ENCODE measurements at places on chromosomes 6 and 20.

GRCh38 chr6:16343593-16343992 lies 105.2 kb downstream of the GMPR start:
- DNase-seq: no peak

DNA sequence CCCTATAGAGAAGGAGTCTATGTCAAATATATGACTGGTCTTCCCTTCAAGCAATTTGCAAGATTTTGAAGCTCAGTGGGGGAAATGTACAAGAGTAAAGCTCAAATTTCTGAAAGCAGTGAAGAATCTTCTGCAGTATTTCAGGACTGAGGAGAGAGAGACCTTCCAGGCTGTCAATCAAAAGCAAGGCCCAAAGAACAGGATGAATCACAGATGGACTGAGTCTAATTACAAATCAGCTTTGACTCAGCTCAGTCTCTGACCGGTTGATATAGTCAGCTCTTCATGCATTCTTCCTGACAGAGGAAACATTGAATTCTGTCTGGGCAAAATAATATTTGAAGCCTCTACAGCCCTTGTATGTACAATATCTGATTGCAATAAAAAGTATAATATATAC lies 7.7 kb upstream of the HTR1B start:
- no peak for DNase-seq

DNA sequence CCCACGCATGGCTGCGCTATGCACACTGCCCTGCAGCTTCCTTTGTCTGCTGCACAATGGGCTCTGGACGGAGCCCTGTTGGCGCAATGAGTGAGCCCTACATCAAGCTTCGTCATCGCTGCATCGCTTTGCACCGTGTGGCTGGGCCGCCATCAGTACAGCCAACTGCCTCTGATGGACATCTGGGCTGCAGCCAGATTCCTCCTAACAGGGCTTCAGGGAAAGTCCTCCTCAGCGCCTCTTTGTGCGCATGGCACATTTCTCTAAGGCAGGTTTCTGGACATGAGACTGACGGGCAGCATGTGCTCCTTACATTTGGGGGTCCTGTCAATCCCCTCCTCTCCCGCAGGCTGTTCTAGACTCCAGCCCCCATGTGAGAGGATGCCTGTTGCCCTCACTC lies 29.7 kb upstream of the ANGPT4 start:
- DNase-seq: no peak

DNA sequence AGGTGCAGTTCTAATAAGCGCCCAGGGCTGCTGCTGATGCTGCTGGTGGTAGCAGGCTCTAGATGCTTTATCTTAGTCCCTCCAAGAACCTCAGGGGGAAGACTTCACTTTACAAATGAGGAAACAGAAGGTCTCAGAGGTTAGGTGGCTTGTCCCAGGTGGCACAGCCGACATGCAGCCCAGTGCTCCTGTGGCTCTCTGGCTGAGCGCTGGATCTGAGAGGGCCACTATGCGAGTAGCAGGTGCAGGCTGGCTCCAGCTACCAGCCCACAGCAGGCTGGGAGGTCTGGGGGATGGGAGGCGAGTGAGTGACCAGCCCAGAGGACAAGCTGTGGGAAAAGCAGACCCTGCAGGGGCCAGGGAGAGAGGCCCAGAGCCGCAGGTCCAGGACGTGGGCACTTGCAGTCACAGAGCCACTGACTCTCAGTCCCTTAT lies 90.9 kb downstream of the PRND start:
- DNase-seq: no peak

- no peak for DNase-seq
These were observed 23.5 kb downstream of the STX7 start for GRCh38 chr6:132489376-132489775.

DNA sequence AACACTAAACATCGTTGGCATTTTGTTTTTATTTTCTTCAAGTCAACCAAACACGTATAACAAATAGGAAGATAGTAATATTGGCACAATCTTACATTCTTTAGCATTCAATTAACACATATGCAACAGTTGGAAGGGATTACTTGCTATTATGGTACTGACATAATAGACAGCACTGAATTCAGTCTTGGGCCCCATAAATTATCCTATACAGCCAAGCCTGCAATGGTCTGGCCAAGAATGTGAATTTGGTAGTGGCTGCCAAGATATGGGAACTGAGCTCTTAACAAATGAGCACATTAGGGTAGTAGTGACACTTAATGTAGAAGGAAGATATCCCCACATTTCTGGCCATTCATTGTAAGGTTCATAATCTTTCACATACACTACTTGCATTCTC lies 44.8 kb upstream of the ARHGAP18 start:
- DNase-seq: peak; percentile 27

- DNase-seq: no peak
These were observed 80.6 kb upstream of the PROKR2 start for GRCh38 chr20:5397393-5397792.

DNA sequence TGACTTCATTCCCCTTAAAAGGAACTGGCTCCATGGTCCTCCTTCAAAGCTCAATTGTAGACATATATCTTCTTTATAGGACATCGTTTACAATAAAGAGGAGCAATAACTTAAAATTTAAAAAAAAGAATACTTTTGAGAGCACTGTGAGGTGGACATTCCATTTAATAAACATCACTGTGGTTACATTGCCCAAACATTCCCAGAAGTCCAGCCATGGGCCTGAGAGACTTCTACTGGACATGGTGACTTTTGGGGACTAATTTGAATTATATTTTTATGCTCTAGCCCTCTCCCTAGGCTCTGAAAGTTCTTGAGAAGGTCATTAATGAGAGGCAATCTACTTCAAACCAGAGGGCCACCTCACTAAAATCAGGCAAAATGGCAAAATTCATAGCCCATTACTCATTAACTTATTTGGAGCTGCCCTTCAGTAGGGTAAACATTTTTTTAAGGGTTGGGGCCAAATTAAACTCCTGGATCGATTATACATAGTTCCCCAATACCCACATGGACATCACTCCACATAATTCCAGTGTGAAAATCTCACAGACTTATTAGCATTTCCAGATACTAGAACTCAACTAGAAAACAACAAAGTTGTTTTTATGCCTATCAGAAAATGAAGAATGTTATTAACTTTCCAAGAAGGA lies 17.1 kb downstream of the ISM1 start:
- DNase-seq: no peak

GRCh38 chr6:105300090-105300489 lies 102.8 kb downstream of the PREP start:
- no peak for DNase-seq

DNA sequence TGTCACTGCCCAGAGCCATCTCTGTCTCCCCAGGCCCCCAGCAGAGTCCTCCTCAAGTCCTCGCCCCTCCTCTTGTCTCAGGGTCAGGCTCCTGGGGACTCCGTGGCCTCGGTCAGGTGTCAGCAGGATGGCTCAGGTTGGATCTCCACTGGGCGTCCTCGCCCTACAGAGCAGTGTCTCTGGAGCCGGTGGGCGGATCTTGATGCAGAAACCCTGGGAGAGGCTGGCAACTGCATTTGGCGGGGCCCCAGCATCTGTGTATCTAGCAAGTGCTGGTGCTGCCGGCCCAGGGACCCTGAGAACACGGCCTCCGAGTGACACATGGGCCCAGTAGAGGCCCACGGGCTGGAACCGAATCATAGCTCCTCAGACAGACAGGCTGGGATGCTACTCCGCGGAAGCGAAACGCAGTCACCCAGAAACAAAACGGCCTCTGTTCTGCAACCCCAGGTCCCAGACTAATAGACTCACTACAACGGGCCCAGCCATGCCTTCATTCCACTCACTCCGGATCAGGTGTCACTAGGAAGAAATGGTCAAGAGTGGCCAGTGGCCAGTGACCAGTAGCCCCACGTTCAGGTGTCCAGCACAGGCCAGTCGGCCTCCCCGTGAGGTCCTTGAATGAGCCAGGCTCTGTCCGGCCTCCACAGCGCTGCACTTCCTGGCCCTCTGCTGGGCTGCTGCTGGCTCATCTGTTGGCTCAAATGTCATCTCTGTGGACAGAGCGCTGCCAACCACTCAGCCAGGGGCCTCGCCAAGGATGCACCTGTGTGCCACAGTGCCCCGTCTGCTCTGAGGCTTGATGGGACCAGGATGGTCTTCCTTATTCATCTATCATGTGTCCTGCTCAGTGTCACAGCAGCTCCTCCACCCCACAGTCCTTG lies 12.6 kb upstream of the FRMD1 start:
- no peak for DNase-seq

DNA sequence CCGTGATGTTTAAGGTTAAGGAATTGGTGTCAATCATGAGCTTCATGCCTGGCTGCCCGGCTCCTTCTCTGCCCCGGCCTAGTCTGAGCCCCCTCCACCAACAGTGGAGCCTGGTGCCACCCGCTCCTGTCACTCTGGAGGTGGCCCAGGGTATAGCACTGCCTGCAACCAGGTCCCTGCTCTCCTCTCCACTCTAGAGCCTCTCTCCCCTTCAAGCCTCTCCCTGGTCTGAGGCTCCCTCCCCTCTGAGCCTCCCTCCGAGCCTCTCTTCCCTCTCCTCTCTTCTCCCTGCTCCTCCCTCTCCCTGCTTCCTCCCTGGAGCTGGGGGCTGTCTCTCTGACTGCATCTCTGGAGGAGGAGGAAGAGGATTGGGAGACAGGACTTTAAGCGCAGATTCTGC lies 31.3 kb upstream of the MRGBP start:
- DNase-seq: no peak

DNA sequence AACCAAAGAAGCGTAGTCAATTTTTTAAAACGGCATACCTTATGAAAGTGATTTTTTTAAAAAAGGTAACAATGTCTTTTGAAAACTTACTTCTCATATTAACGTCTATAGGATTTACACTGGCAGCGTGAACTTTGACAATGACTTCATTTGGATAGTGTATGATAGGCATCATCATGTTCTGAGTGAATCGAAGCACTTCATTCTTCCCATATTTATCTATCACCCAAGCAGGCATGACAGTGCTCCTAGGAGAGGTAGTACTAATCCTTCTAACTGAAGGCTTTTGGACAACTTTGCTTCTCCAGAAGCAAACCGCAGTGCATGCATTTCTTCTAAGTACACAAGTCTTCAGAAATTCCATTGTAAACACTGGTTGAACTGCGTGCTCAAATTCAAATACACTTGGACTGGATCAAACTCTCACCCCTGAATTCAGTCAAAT lies 618 bp downstream of the RTN4IP1 start:
- DNase-seq: no peak

- peak; percentile 32 for DNase-seq
These were observed 1.1 kb upstream of the BEND6 start for GRCh38 chr6:56953597-56954402.

DNA sequence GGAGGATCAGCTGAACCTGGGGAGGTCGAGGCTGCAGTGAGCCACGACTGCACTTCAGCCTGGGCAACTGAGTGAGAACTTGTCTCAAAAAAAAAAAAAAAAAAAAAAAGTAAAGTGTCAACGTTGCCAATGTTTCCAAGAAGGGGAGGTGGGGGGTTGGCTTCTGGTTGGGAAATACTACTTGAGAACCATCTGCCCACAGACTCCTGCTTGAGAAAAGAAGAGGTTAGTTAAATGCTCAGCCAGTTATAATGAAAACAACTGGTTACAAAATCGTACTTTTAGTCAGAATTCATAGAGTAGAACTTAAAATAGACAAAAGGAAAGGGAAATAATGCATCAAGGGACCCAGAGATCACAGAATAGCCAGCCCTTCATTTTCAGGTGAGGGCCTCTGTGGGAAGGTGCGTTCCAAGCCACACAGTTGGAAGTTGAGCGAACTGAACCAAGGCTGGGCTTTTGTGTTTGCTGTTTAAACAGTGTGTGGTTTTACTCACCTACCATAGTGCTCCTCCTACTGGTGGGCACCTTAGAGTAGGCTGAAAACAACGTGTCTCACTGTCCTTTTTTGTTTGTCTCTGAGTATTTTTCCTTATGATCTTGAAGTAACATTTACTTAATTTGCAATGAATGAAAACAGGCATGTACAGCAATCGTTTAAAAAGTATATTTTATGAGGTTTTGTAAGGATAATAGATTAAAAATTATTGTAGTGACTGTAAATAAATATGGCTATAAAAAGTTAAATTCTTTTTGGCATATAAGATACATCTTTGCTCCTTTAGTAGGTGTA lies 200.7 kb downstream of the BCAS1 start:
- peak; percentile 56 for DNase-seq

- DNase-seq: peak; percentile 94
These were observed 68.5 kb downstream of the PLEKHG1 start for GRCh38 chr6:150667977-150668716.

DNA sequence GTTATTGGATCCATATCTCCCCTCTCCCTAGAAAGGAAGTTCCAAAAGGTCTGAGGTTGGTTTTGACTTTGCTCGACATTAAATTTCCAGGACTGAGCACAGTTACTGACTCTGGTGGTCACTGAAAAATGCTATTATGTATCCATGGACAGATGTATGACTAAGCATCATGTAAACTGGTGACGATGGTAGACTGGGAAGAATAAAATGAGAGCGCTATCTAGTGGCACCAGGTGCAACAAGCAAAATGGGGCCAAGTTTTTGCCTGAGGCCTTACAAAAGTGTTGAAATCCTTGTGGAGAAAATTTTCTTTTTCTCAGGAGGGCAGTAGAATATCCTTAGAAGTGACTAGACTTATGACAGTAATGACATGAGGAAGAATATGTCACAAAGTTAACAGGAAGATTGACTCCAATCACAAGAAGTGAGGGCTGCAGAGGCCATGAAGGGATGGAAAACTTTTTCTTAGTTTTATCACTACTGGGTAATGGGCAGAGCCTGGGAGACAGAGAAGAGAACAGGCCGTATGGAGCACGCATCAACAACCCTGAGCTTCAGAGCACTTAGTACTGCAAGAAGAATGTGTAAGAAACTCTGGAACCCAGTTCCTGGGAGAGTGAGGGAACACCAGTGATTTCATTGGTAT lies 88.9 kb upstream of the ELOVL5 start:
- peak; percentile 38 for DNase-seq

GRCh38 chr6:164015088-164015484 lies 600.6 kb downstream of the QKI start:
- no peak for DNase-seq

GRCh38 chr6:37202788-37203491 lies 33.0 kb downstream of the PIM1 start:
- DNase-seq: no peak

DNA sequence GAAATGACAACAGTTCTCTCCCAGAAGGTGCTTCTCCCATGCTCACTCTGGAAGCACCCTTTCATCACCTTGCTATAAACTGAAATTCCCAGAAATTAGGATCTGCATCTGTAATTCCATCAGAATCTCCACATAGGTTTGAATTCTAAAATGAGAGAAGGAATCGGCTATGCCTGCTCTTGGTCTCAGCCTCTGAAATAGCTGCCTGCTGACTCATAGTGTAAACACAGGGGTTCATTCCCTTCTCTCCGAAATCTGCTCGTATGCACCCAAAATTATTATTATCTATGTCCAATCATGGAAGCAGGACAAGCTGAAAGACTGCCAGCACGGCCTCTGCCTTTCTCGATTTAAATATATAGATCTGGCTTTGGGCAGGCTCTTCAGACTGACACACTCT lies 74.6 kb upstream of the TAB2 start:
- no peak for DNase-seq

DNA sequence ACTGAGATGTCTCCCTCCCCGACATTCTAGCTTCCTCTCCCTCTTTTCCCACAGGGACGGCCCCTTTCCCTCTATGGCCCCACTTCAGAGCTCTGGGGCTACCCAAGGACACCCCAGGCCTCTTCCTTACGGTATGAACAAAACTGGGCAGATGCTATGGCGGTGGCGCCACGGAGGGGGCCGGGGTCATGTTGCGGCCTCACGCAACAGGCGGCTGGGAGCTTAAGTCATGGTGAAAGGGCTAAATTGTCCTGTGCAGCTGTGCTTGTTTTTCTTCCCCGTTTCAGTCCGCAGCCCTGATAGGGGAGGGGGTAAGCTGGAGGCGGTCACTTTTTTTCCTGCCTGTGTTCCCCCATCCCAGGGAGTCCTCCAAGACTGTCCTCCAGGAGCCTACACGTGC lies 17.6 kb upstream of the KIAA1755 start:
- DNase-seq: peak; percentile 60
